ENCODE measurements at places on chromosomes 4 and X.
A peak's percentile ranks its signal among the peaks of the same experiment; 100 is the strongest.

DNA sequence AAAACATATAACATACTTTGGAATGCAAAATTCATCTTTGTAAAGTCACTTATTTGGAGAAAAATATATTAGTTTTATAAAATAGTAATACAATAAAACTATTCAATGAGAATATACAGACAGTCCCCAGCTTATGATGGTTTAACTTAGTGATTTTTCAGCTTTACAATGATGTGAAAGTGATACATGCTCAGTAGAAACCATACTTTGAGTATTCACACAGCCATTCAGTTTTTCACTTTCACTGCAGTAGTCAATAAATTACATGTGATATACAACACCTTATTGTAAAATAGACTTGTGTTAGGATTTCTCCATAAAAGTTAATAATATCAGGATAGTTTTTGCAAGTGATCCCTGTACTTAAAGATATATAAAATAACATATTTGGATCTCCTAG, 436.0 kb downstream of the CENPC start:
- DNase-seq: no peak

DNA sequence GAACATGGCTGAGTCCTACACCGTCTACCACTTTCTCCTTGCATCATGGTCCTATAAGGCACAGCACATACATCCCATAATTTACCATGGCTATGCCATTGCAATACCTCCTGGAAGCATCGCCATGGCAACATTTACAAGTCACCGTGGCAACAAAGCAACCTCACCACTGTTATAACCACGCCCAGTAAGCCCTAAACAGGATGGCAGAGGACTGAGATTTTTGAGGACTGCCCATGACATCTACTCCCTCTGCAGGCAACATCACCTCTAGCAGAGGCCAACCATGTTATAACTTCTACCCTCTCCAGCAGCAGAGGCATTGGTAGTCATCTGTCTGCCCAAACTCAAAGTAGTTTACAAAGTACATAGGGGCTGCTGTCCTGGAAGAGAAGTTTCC, 29.7 kb downstream of the BCOR start:
- no peak for DNase-seq

DNA sequence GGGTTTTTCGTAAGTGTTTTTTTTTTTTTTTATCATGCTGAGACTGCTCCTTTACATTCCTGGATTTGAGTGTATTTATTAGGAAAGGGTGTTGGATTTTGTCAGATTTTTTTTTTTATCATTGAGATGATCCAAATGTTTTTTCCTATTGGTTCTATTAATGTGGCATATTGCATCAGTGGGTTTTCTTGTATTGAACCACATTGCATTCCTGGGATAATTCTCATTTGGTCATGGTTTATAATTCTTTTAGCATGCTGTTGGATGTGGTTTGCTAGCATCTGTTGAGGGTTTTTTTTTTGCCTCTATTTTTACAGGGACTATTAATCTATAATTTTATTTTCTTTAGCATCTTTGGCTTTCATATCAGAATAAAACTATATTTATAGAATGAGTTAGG, 28.8 kb downstream of the COL4A5 start:
- no peak for DNase-seq

DNA sequence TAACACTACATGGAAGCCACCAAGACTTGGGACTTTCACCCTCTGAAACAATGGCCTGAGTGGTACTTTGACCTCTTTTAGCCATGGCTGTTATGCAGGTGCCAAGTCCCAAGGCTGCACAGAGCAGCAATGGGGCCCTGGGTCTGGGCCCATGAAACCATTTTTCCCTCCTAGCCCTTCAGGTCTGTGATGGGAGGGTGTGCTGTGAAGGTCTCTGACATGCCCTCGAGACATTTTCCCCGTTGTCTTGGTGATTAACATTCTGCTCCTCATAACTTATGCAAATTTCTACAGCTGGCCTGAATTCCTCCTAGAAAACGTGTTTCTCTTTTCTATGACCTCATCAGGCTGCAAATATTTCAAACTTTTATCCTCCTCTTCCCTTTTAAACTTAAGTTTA, 30.4 kb upstream of the ADGRA3 start:
- no peak for DNase-seq

DNA sequence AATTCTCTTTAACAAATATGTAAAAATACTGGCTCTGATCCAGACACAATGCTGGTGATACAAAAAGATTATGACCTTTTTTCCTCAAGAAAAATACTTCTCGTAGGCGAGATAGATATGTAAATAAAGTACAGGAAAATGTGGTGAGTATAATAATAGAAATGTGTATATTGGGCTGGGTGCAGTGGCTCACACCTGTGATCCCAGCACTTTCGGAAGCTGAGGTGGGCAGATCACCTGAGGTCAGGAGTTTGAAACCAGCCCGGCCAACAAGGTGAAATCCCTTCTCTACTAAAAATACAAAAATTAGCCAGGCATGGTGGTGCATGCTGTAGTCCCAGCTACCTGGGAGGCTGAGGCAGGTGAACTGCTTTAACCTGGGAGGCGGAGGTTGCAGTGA, 55.0 kb downstream of the MRPL1 start:
- DNase-seq: no peak

- DNase-seq: no peak
Observed at GRCh38 chr4:74190919-74191397, 33.0 kb downstream of the MTHFD2L start.

DNA sequence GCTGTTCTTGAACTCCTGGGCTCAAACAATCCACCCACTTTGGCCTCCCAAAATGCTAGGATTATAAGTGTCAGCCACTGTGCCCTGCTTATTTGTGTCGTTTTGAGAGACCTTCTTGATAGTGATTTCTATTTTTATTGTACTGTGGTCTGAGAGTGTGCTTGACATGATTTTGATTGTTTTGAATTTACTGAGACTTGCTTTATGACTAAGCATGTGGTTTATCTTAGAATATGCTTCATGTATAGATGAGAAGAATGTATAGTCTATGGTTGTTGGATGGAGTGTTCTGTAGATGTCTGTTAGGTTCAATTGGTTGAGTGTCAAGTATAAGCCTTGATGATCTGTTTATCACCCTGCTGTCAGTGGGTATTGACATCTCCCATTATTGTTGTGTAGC, 789.3 kb downstream of the IL1RAPL1 start:
- DNase-seq: no peak

GRCh38 chr4:185998791-185999190, 70.2 kb upstream of the TLR3 start:
- no peak for DNase-seq

GRCh38 chrX:73647632-73648322, 84.8 kb downstream of the CHIC1 start:
- no peak for DNase-seq

GRCh38 chrX:140092121-140092520, 126.8 kb upstream of the CXorf66 start:
- DNase-seq: no peak

GRCh38 chrX:9338986-9339385, 125.9 kb upstream of the TBL1X start:
- DNase-seq: no peak

- DNase-seq: no peak
Observed at GRCh38 chr4:166067915-166068314, 194.9 kb downstream of the TLL1 start.

DNA sequence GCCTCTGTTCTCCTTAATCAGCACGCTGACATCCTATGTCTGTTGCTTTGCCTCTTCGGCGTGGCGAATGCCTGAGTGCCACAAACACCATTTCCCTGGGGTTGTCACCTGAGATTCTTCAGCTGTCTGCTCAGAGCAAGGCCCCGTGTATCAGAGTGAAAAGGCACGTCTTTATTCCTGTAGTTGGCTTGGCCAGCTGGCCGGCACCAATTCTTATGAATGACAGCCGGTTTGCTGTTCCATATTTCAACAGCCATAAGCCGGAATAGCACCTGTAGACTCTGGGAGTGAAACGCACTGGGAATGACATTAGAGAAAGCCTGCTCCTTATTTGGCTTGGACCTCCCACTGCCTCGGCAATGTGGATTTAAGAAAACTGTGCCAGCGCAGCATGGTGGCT, 89.3 kb downstream of the MGST2 start:
- no peak for DNase-seq

- DNase-seq: peak; percentile 21
Observed at GRCh38 chrX:39613482-39613995, 484.2 kb downstream of the BCOR start.

DNA sequence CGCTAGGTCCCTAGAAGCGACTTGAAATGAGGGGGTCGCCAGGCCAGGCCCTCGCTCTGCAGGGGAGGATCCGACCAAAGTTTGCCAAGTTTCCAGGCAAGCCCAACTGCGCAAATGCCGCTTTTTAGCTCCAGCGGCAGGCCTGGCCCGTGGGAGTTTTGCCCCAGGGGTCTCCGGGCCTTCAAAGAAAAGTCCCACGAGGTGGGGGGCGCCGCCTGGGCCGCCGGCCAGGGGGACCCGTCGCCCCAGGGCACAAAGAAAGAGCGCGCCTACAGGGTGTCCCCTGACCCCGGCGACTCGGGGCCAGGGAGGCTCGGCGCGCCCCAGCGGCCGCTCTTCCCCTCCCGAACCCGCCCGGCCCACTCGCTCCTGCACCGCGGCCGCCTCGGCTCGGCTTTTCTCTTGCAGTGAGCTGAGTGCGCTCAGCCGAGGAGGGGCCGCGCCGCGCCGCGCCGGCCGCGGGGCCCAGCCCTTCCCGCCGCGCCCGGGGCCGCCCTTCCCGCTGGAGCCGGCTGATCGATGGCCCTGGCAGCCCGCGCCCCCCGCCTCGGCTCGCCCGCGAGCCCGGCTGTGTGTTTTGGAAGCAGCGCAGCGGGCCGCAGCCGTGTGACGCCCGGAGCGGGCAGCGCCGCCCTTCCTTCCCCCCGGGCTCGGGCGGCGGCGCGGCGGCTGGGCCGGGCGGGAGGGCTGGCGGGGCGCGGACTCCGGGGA, 754 bp upstream of the KLF3 start:
- DNase-seq: peak; percentile 58

DNA sequence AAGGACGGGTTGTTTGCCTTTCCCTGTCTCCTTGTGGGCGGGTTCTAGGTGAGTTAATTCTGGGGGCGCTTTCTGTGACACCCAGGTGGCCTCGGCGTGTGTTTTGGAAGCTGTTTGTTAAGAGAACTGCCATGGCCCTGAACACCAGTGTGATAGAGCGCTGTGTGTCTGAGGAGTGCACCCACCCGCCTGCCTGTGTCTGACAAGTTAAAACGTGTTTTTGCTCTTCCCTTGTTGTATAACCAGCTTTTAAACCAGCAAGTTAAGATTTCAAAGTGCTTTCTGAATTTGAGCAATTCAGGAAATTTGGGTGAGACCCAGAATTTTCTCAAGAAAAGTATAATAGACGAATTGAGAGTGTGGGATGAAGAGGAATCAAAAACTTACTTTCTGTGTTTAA, 55.2 kb upstream of the HGFAC start:
- no peak for DNase-seq

DNA sequence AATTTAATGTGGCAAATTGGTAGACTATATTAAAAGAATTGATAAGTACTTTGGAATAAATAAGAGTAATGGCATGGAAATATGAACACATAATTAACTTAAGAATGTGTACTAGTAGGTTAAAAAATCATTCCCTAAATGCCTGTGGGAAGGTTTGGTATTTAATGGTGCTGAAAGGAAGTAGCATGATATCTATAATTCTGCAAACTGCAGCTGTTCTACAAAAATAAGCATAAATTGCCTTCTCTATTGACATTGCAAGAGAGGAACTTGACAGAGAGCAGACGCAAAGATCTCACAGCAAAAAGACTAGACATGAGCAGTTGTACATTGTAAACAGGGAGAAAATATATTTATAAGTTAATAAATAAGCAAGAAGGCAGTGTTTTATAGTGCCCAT, 752.5 kb upstream of the PCDH10 start:
- no peak for DNase-seq

GRCh38 chr4:38920677-38921076, 53.1 kb downstream of the FAM114A1 start:
- no peak for DNase-seq

- DNase-seq: no peak
Observed at GRCh38 chr4:168569066-168569930, 72.4 kb downstream of the PALLD start.

DNA sequence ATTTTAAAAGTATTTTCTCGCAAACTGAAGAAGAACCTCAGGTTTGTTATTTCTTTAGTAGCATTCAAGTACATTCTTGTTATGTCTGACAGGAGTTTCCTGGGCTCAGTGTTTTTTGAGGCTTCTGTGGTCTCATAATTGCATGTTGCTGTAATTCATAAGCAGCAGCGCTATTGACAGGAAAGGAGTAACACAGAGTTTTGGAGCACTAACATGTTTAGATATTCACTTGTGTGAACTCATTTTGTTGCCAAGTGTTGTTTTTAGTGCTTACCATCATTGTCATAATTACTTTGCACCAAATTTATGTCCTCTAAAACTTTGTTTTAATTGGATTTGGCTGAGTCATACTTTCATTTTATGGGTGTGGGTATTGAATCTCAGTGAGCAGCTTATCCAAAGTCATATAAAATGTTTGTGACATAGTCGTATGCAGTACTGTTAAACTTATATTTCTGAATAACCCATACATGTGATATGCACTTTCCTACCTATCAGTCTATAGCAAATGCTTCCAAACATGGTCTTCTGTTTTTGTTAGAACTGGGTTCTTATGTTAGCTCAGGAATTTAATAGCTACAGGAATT, 358.7 kb upstream of the CTSO start:
- no peak for DNase-seq

- no peak for DNase-seq
Observed at GRCh38 chr4:58188316-58188715, 1078.1 kb upstream of the IGFBP7 start.

DNA sequence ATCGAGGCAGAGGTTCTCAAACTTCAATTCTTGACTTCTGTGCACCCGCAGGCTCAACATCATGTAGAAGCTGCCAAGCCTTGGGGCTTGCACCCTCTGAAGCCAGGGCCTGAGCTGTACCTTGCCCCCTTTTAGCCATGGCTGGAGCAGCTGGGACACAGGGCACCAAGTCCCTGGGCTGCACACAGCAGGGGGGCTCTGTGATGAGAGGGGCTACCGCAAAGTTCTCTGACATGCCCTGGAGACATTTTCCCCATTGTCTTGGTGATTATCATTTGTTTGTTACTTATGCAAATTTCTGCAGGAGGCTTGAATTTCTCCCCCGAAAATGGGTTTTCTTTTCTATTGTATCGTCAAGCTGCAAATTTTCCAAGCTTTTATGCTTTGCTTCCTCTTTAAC, 4.9 kb upstream of the MAGEB17 start:
- no peak for DNase-seq

DNA sequence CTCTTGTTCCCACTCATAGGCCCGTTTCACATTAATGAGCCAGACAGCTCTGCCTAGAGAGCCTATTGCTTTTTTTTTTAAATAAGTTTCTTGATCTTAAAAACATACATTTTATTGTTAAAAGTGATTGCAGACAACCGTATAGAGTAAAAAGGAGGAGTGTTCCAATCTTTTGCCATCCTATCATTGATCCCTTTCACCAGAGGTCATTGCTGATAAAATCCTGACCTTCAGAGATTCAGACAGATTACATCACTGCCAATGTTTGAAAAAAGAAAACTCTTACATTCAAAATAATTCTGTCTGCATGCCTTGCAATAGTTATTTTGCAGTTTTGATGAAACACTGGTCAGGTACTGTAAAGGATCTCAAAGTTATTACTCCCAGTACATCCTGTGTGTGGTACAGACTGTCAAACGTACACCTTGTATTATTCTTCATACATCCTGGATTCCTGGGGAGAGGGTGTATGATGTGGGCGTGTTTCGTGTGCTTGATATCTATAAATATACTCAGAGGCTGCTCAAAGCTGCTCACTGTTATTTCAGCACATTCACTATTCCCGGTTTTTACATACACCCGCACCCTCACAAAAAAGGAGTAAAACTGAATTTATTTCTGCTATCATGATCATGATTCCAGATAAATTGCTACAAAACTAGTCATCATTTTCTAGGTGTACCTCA, 15.4 kb upstream of the KLHL2 start:
- DNase-seq: no peak

All from neuronal stem cell (in vitro differentiated cells).